ENCODE measurements at places on chromosomes 4 and X.

GRCh38 chr4:126271292-126271691 lies 956.5 kb downstream of the FAT4 start:
- no peak for DNase-seq

DNA sequence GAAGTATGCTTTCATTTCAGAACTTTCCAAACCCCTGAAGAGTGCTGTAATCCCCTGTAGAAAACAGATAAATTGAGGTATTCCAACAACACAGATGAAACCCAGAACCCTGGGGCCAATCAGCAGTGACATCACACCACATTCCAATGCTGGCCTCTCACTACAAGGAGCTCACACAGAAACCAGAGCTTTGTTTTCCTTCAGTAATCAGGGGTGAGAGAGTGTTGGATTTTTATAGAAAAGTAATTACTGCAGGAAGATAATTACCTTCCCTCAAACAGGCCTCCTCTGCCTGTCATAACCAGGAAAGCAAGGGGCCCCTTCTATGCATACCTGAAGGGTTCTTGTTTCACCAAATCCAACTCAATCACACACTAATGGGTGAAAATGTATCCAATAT lies 246.2 kb downstream of the SCFD2 start:
- DNase-seq, result no peak

GRCh38 chr4:54159543-54159942 lies 59.6 kb downstream of the GSX2 start:
- DNase-seq, result no peak

GRCh38 chrX:109709129-109709631 lies 23.9 kb downstream of the ACSL4 start:
- no peak for DNase-seq

GRCh38 chr4:94171616-94172015 lies 36.0 kb upstream of the SMARCAD1 start:
- no peak for DNase-seq

- no peak for DNase-seq
Measured at GRCh38 chr4:89898304-89898716, 3.7 kb downstream of the MMRN1 start.

GRCh38 chr4:95728145-95728544 lies 111.7 kb upstream of the PDHA2 start:
- no peak for DNase-seq

GRCh38 chrX:120561634-120562568 lies 1.1 kb upstream of the CUL4B start:
- no peak for DNase-seq

- no peak for DNase-seq
Measured at GRCh38 chr4:152166567-152166966, 369.3 kb downstream of the FBXW7 start.

DNA sequence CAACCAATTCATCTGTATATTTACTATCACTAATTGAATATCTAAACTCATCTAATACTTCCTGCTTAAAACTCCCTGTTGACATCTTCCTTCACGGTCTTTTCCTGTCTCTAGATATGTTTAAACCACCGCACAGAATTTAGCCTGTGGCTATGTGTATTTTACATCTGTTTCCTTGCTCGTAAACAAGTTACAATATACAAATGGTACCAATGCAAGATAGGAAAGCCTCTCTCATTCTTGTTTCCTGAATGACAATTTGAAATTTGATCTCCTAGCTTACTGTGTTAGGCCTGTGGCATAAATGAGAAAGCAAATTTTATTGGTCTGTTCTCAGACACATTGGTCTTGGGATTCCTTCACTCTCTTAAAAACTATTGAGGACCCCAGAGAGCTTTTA lies 89.7 kb upstream of the PCDH7 start:
- DNase-seq, result no peak

DNA sequence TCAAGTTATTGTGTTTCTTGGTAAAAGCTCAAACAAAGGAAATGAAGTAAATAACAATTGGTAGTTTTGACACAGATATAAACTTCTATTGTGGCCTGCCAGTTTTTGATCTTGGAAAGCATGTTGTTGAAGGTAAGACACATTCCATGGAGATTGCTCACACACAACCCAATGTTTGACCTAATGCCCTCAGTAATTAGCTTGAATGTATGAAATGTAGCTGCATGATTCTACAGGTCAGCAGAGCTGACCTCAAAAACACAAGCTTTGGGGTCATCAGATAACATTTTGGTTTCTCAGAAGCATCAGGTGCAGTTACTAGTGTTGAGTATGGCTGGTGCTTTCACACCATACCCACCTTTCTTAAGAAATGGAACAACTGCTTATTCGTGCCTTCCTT lies 16.5 kb downstream of the GPR173 start:
- no peak for DNase-seq

- no peak for DNase-seq
Measured at GRCh38 chrX:13420545-13421183, 100.8 kb upstream of the ATXN3L start.

GRCh38 chr4:205097-205756 lies 80.9 kb downstream of the ZNF718 start:
- no peak for DNase-seq

DNA sequence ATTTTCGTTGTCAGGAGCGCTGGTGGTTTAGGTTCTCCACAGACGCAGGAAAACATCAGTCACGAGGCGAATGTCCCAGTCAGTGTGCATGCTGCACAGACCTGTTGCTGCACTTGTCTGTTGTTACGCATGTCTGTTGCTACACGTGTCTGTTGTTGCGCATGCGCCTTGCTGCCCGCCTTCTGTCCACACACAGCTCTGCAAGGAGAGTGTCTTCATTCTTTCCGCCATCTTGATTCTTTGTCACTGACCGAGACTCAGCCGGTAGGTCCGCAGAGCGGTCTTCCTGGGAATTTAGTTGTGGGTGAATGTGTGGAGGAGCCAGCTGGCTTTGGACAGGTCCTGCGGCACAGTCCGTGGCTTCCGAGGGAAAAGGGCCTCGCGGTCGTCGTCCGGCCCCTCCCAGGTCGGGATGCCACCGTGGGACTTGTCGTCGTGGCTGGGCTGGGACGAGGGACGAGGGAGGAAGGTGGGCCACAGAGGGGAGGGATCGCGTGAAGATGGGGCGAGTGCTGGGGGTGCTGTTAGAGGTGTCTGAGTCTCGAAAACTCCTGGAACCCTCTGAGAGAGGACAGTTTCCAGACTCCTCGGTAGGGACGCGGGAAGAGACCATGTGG lies at the start of gene PAGE2B:
Gene PAGE2B (plus strand): TSS at position 180 of the 617 bp plus-strand sequence. CDS start 1,012 bp downstream, outside the sequence.
- no peak for DNase-seq

GRCh38 chr4:139819082-139819481 lies 153.5 kb downstream of the MGST2 start:
- DNase-seq, result no peak

- DNase-seq, result no peak
Measured at GRCh38 chr4:111960241-111960667, 185.0 kb upstream of the FAM241A start.

DNA sequence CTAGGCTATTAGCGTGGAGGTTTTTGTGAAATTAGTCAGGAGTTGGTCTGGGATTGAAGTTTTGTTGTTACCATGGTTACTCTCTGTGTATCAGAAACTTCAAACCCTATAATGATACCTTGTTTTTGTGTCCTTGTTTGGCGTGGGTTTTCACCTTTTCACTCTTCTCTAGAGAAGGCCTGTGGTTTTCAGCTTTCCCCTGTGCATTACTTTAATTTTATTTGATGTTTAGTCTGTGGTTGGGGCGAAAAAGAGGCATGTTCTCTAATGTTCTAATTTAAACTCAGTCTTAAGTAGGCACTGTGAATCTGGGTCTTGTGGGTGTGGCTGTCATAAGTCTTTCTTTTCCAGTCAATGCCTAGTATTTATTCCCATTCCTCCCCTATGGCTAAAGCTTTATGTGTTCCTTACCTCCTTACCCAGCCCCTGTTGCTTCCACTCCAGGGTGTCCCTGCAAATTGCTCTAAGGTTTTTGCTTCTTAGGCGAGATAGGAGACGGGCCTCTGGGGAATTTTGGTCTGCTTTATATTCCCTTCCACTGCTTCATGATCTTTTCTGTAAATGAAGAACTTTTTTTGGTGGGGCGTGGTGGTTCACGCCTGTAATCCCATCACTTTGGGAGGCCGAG lies 326.3 kb upstream of the ZCCHC13 start:
- no peak for DNase-seq

GRCh38 chrX:33194289-33194688 lies 17.1 kb downstream of the DMD start:
- DNase-seq, result no peak

DNA sequence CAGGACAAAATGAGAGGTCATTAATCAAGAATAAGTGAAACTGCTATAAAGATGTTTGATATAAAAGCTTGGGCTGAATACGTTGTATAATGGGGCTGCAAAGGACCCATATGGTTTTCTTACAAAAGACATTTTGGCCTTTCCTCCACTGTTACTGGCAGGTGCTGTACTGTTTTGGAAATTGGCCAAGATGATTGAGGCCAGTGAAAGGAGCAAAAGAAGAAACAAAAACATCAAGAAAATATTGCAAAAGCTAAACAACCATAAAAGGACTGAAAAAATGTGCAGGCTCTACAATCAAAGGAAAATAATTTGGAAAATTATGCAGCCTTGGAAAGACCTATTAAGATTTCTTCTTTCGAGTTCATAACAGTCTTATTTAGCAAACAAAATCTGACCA lies 222.2 kb upstream of the PPP1R2C start:
- DNase-seq, result no peak

- no peak for DNase-seq
Measured at GRCh38 chr4:115780268-115780667, 666.8 kb upstream of the NDST4 start.

GRCh38 chr4:6925357-6925836 lies 15.8 kb downstream of the TBC1D14 start:
- DNase-seq, result no peak

DNA sequence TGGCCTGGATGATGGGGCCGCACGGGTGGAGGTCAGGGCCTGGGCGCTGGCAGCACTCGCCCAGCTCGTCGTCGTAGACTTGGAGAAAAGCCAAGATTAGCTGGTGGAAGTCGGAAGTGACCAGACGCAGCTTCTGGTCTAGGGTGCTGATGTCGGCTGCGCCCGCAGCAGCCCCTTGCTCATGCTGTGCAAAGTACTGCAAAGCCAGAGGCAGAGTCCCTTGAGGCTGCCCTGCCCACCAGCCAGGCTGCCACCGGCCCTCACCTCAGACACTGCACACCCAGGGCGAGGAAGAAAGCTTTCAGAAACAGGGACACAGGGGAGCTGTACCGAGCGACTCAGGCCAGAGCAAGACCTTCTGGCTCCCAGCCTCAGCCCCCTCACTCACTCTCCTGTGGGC lies 9.7 kb upstream of the TREX2 start:
- DNase-seq, result no peak

GRCh38 chrX:68113837-68114572 lies 319.3 kb downstream of the OPHN1 start:
- DNase-seq, result no peak

- no peak for DNase-seq
Measured at GRCh38 chr4:7716010-7716721, 223.5 kb downstream of the AFAP1 start.

DNA sequence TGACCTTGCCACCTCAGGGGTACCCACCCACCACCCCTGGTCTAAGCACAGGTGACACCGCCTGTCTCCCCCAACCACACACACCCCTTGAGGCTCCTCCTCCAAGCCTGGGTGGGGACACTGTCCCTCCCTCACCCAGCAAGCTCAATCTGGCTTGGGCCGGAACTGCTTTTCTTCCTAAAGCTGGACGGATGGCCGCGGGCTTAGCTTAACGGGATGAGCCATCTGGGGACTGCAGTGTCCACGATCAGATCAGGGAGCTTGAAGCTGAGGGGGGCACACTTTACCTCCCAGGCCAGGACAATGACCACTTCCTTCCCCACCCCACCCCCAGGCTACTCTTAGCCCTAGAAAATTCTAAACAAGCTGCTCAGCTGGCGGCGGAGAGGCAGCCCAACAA lies 1.0 kb upstream of the SLC6A8 start:
- no peak for DNase-seq

DNA sequence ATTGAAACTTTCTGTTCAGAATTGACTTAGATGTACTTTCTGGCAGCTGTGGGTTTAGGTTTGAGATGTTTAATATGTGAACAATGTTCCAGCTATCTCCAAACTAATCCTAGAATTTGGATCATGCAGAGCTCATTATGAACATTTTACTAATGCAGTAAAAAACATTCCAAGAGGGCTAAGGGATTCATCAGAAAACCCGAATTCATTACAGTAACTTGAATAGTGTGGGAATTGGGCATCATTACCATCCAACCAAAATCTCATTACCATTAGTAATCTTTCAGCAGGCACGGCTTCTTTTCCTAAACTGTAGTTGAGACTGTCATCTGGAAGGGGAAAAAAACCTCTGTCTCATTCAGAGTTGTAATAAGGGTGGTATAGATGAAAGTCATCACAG lies 91.0 kb downstream of the LIMCH1 start:
- no peak for DNase-seq

- no peak for DNase-seq
Measured at GRCh38 chrX:134512566-134512965, 52.6 kb downstream of the HPRT1 start.

GRCh38 chr4:135418353-135418752 lies 1216.8 kb upstream of the PABPC4L start:
- no peak for DNase-seq

- DNase-seq, result no peak
Measured at GRCh38 chrX:32571579-32571978, 639.8 kb downstream of the DMD start.

Measured in NCI-H524 treated with DMSO at 0.1 percent for 48 hours (cell line).